ENCODE measurements at places on chromosomes 11 and 22. TPM values are rescaled to one million over a fixed set of nuclear protein-coding genes. Genes with fewer than 3 reads are reported as not detected.

DNA sequence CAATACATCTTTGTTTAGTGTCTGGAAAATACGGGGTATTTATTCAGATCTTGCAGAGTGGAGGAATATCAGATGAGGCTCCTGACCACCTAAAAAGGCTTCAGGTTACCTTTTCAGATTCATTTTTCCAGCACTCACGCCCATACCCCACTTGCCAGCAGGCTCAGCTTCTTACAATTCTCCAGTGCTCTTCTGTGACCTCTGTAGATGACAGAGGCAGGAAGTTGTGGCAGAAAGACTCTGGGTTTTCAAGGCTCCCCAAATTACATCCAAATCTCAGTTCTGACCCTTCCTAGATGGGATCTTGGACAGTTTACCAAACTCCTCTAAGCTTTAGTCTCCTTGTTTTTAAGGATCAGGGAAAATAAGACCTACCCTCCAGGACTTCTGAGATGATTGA lies 61.1 kb downstream of the SYTL2 start:
- DNase-seq: no peak

DNA sequence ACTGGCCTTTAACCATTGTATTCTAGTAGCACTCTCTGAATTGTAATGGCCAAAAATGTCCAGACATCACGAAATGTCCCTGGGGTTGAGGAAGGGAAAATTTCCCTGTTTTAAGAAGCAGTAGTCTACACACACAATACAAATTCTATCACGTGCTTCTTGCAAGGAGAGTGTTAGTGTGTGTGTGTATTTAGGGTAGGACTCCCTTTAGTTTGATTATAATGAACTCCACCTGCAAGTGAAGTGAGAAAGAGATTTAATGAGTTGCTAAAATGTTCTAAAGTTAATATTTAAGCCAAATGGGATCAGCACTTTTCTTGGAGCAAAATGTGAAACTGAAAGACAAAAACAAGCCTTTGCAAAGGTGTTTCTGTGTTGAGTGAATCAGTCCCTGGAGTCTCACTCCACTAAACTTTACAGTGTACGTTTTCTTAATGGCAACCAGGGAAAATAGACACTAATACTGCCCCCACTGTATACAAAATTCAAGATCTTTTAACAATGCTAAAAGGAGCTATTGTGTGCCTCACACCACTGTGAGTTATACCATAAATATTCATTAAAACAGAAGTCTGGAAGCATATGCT lies 590.3 kb upstream of the TENM4 start:
- DNase-seq: no peak

DNA sequence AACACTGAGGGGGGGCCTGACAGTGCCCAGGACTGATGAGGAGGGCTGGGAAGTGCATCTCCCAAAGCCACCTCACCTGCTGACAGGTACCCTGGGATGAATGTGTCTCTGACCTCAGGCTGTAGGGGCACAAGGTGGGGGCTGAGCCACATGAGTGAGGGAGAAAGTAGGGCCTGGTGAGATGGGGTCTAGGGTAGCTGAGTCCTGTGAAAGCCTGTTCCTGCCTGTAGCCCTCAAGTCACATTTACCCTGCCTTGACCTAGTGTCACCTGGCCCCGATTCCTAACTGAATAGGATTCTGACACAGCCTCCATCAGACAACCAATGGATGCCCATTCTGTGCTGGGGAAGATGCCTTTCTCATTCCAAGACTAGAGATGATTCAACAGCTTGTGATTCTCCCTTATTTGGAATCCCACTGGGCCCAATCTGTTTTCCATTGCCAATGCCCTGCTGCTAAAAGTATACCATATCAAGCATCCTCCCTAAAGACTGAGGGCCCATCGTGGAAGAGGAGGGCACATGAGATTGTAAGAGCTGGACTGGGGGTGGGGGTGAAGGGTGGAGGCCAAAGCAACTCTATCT lies 11.1 kb upstream of the RFPL1 start:
- DNase-seq: no peak

DNA sequence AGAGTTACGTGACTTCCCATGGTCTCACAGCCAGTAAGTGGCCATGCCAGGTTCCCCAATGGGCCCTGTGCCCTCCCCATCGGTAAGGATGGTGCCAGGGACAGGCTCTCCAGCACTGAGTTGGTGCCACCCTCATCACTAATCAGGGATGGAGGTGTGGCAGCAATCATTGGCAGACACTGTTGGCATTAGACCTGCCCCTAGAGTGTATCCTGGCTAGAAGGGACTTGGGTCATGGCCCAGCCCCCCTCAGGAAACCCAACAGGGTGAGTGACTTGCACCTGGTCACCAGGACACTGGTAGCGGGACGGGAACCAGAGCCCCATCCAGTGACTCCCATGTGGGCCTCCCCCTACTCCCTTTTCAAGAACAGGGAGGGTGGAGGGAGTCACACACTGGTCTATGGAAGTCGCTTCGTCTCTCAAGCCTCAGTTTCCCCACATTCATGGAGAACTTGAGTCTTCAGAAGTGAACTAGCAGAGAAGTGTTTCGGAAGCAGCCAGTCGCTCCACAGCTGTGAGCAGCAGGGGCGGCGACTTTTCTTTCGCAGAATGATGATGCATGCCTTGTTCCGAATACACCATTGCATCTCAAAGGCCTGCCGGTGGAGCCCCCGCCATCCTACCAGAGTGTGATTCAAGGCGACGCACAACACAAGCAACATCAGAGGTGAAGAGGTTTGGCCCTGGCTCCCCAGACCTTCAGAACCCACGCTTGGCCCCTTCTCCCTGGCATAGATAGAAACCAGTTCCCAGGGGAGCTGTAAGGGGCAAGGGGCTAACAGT lies 12.9 kb downstream of the MS4A10 start:
- no peak for DNase-seq

DNA sequence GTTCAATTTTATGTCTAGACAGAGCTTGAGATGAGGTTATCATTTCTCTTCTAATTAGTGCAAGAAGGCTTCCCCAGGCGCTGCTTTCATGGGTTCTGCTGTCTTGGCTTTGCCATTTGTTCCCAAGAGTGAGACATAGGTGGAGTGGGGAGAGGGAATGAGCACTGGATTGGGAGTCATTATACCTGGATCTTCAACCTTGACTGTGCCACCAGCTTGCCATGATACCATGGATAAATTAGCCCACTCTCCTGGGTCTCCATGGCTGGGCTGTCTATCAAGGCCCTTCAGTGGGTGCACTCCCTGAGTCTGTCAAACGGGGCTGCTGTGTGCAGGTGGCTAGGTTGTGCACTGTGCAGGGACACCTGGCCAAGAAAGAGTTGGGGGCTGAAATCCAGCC lies 15.6 kb upstream of the NECTIN1 start:
- no peak for DNase-seq

DNA sequence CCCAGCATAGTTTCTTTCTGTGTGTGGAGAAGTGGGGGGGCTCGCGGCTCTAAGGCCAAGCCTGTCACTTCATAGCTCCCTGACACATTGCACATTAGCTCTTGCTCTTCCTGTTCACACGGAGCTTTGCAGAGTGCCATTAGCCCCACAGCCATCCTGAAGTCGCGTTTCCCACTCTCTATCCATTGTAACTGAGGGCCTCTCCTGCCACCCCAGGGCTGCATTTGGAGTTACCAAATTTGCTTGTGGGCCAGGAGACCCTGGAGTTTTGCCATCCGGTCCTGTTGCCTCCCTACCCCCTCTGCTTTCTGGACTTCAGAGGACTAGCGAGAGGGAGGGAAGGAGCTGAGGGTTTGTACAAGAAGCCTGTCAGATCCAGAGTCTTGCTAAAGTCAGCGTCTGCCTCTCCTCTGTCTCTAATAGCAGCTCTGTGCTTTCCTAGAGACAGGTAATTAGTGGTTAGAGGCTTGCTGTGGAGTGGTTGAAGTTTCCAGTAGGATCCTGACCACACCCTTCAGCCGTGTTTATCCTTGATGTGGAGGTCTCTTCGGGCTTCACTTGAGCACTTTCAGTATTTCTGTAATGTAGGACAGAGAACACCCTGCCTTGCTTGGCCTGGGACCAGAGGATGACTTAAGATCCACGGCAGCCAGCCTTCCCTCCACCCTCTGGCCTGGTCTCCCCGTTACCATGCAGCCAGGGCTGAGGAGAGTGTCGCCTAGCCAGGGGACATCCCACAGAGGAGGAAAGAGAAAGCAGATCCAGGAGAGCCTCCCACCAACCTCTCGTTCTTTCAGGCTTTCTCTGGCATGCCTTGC lies 14.1 kb downstream of the DCPS start:
- DNase-seq: no peak

- DNase-seq: no peak
Observed at GRCh38 chr11:102476812-102477211, 24.2 kb upstream of the TMEM123 start.

DNA sequence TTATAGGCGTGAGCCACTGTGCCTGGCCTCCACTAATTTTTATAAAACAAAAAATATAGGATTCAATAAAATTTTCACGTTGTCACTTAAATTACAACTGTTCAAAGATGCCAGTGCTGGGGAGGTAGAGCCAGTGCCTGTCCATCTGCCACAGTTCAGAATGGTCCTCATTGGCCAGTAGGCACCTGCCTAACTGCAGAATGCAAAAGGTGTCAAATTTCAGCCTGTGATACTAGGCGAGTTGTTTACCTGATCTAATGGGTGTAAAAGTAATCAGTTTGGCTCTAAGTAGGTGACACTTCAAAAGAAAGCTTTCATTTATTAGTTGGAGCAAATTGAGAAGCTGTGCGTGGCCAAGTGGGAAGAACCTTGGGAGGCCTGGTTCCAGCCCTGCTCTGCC lies 2.4 kb downstream of the SMARCB1 start:
- DNase-seq: no peak

- no peak for DNase-seq
Observed at GRCh38 chr11:132112846-132113245, 742.4 kb downstream of the NTM start.

DNA sequence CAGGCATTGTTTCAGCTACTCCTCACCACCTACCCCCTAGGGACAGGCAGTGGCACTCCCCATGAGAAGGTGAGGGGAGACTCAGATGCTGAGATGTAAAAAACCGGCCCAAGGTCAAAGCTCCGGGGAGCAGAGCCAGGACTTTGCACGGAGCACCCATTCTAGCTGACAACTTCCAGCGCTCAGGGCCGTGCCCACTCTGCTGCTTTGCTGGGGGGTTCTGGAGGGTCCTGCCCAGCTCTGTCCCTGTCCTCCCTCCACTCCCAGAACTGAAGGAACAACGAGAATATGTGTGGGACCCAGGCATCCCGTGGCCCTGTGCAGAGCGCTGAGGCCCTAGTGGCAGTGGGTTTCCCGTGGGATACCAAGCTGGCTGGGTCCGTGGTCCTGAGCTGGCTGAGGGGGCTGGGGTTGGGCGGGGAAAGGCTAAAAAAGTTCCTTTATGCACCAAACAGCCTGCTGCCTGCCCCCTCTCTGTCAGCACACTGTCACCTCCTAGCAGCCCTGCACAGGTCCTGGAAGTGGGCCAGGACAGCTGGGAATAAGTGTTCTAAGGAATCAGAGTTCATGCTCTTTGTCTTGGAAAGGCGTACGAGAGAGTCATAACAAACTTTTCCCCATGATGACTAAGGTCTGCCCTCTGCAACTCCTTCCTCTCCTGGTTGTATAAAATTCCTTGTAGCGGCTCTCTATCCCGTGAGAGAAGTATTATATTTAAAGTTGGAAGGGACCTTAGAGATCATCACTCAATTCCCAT lies 1.9 kb downstream of the MS4A10 start:
- DNase-seq: no peak

DNA sequence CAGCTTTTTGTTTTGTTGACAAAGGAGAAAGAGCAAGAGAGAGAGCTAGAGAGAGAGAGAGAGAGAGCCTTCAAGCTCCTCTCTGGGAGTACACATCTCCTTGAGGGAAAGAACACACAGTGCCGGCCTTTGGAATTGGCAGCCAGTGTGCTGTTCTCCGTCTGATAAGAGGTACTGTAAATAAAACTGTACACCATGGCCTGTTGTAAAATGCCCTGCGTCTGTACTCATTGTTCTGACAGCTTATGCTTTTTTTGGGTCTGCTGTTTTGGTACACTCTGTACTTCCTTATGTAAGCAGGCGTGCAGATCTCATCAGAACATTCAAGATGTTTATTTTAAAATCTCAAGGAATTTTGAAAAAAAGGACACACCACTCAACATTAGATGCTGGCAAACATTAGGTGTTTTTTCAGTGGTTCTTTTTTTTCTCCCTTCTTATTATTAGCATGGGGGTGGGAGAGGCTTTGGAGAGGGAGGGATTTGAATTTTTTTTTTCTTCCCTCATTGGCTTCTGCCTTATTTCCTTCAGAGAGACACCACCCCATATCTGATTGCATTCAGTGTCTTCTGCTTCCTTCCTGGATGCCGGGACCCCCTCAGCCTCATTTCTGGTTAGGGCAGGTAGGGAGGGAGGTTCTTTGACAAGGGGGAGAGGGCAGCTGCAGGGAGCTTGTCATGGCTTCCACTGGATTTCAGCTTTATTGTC lies 116.8 kb upstream of the NNMT start:
- peak; percentile 29 for DNase-seq

DNA sequence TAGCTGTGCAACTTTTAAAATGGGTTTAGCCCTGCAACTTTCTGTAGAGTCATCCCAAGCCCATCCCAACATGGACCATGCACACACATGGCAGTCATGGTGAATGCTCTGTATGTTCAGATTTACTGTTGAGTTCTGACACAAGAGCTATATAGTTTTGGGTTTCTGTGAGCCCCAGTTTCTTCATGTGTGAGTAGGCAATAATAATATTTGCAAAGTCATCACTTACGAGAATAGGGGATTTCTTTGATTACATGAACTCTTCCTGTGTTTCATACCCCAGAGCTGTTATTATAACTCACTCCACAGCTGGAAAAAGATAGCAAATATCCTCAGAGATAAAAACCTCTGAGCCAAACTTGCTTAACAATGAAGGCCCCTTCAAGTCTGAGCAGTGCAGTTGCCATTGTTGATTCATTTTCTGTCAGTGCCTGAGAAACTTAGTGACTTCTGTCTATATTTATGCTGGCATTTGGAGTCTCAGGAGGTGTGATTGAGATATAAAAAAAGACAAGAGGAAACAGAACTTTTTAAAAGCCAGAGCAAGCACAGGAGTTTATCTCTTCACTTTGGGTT lies 767.9 kb upstream of the API5 start:
- no peak for DNase-seq

DNA sequence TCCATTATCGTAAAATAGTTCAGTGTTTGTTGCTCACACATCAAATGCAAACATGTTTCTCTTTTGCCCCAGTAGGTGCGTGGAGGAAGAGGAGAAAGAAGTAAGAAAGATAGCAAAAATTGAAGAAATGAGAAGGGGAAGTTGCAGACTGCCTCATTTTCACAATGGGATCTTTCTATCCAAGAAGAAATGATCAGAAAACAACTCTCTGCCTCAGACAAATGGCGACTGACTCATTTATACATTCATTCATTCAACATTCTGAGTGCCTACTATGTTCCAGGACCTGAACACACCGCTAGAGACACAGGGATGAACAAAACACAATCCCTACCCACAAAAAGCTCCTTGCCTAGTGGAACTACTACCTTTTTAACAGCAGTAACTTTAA lies 367 bp downstream of the HPS5 start:
- no peak for DNase-seq

DNA sequence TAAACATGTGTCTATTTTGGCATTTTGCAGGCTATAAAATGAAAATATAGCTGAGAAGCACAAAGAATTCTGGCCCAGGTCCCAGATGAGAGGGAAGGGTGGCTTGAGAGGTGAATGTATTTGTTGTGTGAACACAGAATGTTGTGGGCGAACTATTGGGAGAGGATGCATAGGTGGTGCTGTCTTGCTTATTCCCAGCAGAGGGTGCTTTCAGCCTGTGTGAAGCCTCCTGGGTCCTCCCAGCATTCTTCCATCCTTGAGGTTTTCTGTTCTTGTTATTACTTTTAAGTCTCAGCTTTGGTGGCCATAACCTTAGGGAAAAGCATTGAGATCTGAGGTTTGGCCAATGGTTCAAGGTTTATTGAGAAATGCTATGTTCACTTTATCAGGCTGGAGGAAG lies 108.7 kb upstream of the SNX19 start:
- DNase-seq: no peak

- peak; percentile 24 for DNase-seq
Observed at GRCh38 chr22:26610072-26610958, 7.5 kb downstream of the CRYBB1 start.

Gene XNDC1N
- total RNA-seq: 12.7 TPM

Measured in CD8-positive, alpha-beta memory T cell (primary cell).